Hippocampal formation (tissue), 2 donors: ENCODE measurements at places on chromosomes 12 and 14.

DNA sequence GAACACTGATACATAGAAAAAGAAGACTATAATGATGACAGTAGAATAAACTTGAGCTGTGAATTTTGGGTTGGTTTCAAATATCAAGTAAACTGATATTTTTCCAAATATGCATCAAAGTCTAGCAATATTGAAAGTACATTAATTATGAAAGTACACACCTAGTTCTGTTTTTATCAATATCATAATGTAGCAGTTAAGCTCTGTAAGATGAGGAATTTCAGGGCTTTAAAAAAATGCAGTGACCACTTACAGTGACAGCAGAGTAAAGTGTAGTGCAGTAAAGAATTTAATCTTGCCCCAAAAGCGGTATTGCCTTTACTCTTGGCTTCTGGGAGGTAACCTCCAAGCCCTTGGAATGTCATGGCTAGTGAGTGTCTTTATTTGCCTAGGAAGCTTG lies 102.9 kb upstream of the ABCD2 start:
- no peak for DNase-seq

DNA sequence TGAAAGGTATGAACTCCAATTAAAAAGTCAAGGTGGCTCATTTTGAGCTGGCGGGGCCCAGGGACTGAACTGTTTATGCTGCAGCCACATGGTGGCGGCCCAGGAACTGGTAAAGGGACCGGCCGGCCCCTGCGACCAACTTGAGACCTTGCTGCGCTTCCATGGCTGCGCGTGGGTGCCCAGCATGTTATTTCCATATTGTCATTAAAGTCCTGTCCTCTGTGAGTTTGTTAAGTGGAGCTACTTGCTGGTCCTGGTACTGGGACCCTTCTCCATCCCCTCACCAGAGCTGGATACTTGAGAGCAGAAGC lies 62.3 kb downstream of the BEGAIN start:
- DNase-seq = no peak

DNA sequence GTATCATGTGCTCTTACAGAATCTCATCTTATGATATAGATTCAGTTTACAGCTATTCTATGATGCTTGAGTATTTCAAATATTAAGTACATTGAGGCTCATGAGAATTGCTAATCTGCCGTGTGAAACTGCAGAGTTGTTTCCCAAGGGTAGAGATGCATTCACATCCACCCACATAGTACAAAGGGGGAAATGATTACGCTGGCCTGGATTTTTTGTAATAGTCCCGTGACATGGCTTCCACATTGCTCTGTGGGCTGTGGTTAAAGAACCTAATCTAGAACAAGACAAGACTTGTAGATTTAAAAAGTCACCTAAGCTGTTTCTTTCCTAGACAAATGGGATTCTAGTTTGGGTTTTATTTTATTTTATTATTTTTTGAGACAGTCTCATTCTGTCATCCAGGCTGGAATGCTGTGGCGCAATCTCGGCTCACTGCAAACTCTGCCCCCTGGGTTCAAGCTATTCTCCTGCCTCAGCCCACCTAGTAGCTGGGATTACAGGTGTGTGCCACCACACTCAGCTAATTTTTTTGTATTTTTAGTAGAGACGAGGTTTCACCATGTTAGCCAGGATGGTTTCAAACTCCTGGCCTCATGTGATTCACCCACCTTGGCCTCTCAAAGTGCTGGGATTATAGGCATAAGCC lies 13.0 kb upstream of the RIOX1 start:
- DNase-seq = no peak

DNA sequence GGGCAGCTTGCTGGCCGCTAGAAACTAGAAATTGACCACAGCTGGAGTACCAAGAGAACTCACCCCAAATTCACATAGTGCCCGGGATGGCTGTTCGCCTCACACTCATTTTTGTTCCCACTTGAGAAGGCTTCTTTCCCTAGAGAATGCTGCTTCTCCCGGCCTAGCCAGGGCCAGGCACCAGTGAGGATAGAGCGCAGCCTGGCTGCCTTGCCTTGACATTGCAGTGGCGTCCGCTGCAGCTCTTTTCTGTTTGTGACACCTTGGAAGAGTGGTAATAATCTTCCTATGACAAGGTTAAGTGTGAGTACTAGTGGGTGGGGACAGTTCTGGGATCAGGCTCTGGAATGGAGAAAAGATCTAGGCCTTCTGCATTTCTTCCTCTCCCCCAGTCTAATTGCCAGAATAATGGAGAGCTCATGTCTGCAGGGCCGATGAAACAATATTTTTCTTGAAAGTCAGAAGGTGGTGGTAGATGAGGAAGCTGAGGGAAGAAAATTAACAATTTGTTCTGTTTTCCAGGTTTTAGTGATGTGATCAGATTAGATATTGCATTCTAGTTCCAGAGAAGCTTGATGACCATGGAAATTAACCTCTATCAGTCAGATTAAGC lies 3.7 kb downstream of the TMEM253 start:
- DNase-seq = peak; percentile 85

DNA sequence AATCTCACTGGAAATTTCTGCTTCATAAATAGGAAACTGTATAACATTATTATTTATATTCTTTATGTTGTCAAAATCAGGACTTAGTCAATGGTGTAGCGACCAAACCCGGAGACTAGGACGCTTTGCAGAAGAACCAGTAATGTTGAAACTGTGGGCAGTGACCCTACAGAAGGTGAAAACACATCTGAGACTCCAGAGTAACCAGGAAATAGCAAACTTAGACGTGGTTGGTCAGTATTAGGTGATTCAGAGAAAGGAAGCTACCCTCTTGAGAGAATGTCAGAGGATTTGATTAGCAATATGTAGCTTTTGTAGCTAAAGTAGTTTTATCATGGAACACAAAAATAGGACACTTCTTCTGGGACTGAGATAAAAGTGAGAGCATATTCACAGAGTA lies 381.9 kb downstream of the SLC16A7 start:
- no peak for DNase-seq

DNA sequence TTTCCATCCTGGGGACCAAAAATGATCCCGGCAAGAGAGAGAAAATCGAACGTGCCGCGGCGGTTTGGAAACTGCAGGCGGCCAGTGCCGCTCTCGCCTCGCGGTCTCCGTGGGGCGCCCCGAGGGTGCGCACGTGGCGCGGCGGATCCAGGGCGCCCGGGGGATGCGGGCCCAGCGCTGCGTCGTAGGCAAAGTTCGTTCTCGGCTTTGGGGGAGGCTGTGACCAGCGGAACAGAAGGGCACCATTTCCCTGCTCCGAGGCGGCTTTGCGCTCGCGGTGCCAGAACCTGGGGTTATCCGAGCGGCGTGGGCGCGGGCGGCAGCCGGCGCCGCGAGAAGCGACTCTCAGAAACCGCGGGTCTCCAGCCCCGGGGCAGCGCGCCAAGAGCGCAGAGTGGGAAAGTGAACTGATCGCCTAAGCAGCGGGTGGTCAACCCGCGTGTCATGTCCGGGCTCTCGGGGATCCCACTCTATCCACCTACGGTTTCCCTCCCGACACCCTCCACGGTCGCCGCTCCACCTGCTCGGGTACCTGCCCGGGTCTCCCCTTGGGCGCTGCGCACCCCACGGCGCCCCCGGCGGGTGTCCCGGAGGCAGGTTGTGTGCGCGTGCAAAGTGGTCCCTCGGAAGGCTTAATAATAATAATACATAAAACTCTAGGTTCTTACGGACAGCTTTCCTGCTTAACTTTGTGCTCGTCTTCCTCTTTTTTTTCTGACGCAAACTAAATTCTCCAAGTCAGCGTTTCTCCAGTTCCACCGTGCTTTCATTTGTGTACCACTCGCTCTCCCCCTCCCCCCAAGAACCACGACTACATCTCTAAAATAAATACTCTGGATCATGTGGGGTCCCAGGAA lies 1.2 kb downstream of the ESRRB start:
- DNase-seq = no peak

- no peak for DNase-seq
Observed at GRCh38 chr12:129594098-129594497, 309.7 kb downstream of the TMEM132D start.

GRCh38 chr14:65958664-65959562 lies 527.3 kb upstream of the CCDC196 start:
- peak; percentile 52 for DNase-seq

DNA sequence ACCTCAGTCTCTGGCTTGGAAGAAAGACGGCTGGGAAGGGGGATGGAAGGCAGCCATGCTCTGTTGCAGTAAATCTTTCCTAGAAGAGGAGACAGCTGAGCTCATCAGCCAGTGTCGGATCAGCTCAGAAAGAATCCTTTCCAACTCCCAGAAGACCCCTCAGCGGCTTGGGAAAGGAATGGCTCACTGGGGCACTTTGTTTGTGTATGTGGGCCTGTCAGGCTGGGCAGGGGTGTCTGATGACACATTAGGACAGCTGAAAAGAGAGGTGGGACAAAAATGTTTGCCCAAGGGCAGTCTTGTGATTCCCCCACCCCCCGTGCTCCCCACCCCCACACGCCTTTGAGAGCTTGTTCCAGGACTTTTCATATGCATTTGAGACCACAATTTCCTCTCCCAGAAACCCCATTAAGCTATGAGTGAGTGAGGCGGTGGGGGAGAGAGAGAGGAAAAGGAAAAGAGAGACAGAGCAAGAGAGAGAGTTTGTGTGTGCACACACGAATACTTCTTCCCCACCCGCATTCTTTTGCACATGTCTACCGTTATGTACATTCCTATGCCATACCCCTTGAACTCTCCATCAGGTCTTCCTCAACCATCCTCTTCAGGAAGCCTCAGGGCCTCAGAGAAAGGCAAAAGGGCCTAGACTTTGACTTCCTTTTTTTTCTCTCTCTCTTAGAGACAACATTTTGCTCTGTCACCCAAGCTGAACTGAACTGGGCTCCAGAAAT lies 198.9 kb downstream of the ZFP36L1 start:
- DNase-seq = no peak

GRCh38 chr14:31954991-31955390 lies 122.1 kb upstream of the ARHGAP5 start:
- DNase-seq = no peak

- DNase-seq = no peak
Observed at GRCh38 chr14:32514236-32514635, 185.1 kb downstream of the AKAP6 start.

DNA sequence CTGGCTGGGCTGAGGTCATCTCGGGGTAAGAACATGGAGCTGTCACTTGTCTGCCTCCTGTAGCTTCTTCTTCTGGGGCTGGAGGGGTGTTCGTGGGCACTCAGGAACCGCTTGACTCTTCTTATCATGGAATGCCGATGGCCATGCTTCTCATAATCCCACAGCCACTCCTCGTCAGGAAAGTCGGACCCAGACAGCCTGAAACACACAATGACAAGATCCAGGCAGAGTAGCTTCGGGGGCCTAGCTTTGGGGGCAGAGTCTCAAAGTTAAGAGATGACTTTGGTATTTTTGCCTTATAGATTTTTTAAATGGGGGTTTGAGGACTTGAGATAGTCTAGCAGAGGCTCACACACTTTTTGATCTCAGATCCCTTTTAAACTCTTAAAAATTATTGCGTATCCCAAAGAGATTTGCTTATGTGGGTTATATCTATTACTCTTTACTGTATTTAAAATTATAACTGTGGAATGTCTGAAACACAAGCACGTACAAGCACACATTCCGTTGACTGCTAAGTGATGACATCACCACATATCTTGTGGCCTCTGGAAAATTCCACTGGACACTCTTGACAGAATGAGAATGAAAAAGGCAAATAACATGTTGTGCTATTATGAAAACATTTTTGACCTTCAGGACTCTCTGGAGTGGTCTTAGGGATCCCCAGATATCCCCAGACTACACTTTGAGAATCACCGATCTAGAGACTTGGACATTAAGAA lies 43.3 kb downstream of the BEST3 start:
- no peak for DNase-seq

DNA sequence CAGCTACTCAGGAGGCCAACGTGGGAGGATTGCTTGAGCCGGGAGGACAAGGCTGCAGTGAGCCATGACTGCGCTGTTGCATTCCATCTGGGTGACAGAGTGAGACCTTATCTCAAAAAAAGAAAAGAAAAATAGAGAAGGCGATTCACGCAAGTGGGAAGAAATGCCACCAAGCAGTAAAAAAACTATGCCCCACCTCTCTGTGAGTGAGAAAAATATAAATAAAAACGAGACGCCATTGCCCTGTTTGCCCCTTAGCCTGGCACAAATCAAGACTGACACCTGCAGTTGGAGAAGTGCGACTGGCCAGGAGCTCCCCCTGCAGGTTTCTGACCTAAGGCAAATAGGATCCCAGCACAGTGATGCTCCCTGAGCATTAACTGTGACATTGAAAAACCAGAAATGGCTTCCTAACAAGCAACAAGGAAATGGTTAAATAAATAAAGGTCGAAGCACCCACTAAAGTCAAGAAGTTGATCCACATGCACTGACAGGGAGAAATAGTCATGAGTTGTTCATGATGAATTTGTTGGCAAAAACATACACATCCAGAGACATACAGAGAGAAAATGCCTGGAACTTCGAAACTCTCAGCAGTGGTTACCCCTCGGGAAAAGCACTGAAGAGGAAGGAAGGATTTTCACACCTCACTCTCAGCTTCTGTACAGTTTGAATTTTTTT lies 21.1 kb downstream of the GSC start:
- no peak for DNase-seq

DNA sequence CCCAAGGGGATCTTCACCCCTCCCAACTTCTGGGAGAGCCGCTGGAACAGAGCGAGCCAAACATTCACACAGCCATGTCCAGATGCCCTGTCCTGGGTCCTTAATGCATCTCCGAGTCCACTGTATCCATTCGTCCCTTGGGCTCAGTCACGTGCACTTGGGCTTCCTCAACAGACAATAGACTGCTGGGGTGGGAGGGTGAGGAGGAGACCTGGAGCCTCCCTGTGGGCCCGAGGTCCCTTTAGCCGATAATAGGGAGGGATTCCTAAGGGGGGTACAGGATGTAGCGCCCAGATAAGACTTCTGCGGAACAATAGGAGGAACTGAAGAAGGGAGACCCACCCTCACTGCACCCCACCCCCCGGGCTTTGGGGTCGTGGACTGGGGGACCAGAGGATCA lies 6.7 kb downstream of the ARHGEF25 start:
- no peak for DNase-seq

DNA sequence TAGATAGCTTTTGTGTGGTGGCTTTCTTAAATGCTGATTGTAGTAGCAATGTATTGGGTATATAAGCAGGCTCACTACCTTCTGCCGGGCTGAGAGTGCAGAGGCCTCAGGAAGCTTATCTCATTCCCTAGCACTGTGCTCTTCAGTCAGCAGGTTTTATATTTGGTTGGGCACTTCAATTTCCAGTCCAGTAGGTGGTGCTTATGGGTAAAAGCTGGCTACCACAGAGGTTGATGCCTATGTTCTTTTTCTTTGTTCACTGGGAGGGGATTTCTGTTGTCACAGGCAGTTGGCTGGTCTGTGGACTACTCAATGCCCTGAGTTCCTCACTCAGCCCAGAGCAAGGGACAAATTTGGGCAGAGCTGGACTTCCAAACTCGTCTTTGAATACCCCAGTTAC lies 43.0 kb upstream of the GLIPR1 start:
- no peak for DNase-seq
